Naive thymus-derived CD4-positive, alpha-beta T cell (primary cell): ENCODE measurements at places on chromosomes 5 and 9. TPM values are rescaled to one million over a fixed set of nuclear protein-coding genes. Genes with fewer than 3 reads are reported as not detected.

The TPRN gene
- 0.54 TPM for polyA plus RNA-seq

The RASGRF2 gene
- polyA plus RNA-seq: 22.1 TPM

The CHSY3 gene
- polyA plus RNA-seq: not detected

The DDX4 gene
- polyA plus RNA-seq: not detected

The SOX30 gene
- polyA plus RNA-seq: 0.25 TPM

The SGCD gene
- polyA plus RNA-seq: not detected

The NUDCD2 gene
- polyA plus RNA-seq: 62.8 TPM

The NTNG2 gene
- 0.87 TPM for polyA plus RNA-seq

The GCNT4 gene
- 2.3 TPM for polyA plus RNA-seq

- DNase-seq: no peak
- H3K4me3 ChIP-seq: no peak overlapping the region
- no peaks in the 10 kb centered on the region for H3K36me3 ChIP-seq
- H3K27ac ChIP-seq: no peak overlapping the region
- no peaks in the 10 kb centered on the region for H3K4me1 ChIP-seq
These were observed 386.8 kb downstream of the FGF10 start for GRCh38 chr5:44002381-44002901.

DNA sequence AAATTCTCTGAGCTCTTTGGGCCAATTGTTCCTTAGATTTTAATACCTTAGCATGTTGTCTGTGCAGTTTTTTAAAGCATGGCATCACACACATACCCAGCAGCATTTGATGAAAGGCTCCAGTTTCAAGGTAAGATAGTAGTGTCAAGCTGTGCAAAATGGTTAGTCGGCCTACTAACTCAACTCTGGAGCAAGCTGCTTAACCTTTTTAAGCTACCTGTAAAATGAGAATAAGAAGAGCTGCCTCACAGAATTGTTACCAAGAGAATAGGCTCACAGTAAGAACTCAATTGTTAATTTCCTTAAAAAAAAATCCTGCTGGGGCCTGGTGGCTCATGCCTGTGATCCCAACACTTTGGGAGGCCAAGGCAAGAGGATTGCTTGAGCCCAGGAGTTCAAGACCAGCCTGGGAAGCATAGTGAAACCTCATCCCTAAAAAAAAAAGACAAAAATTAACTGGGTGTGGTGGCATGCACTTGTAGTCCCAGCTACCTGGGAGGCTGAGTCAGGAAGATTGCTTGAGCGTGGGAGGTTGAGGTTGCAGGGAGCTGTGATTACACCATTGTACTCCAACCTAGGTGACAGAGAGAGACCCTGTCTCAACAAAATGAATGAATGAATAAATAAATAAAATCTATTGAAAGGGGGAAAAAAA is 96.5 kb downstream of the IQGAP2 start:
- H3K4me3 ChIP-seq: no peak overlapping the region
- H3K4me1 ChIP-seq: peaks cover 3% of the 10 kb centered on the region
- H3K36me3 ChIP-seq: no peaks in the 10 kb centered on the region
- H3K27me3 ChIP-seq: no peaks in the 10 kb centered on the region

- no peak within 1 kb of the TSS for H3K27ac ChIP-seq
- H3K36me3 ChIP-seq: no peaks in the 10 kb centered on the region
- no peak within 1 kb of the TSS for H3K4me3 ChIP-seq
- DNase-seq: no peak
- peaks cover 4% of the 10 kb centered on the region for H3K27me3 ChIP-seq
- H3K4me1 ChIP-seq: peaks cover 46% of the 10 kb centered on the region
These were observed at the start of gene BARX1 for GRCh38 chr9:93955111-93955980. Gene BARX1 (minus strand): TSS chr9:93955355. CDS start chr9:93955146, 209 bp downstream.

- no peak overlapping the region for H3K4me3 ChIP-seq
- H3K27ac ChIP-seq: no peak overlapping the region
- peaks cover 11% of the 10 kb centered on the region for H3K4me1 ChIP-seq
- H3K27me3 ChIP-seq: no peaks in the 10 kb centered on the region
- no peak for DNase-seq
These were observed 6.2 kb upstream of the MYORG start for GRCh38 chr9:34382879-34383278.

GRCh38 chr5:122507581-122507980 is 195.5 kb downstream of the SNCAIP start:
- H3K4me3 ChIP-seq: no peak overlapping the region
- no peaks in the 10 kb centered on the region for H3K36me3 ChIP-seq
- H3K4me1 ChIP-seq: no peaks in the 10 kb centered on the region
- no peak overlapping the region for H3K27ac ChIP-seq
- DNase-seq: no peak

GRCh38 chr9:72022841-72023240 is 37.6 kb downstream of the C9orf57 start:
- no peak overlapping the region for H3K27ac ChIP-seq
- DNase-seq: no peak
- no peak overlapping the region for H3K4me3 ChIP-seq
- H3K4me1 ChIP-seq: no peaks in the 10 kb centered on the region
- no peaks in the 10 kb centered on the region for H3K36me3 ChIP-seq

DNA sequence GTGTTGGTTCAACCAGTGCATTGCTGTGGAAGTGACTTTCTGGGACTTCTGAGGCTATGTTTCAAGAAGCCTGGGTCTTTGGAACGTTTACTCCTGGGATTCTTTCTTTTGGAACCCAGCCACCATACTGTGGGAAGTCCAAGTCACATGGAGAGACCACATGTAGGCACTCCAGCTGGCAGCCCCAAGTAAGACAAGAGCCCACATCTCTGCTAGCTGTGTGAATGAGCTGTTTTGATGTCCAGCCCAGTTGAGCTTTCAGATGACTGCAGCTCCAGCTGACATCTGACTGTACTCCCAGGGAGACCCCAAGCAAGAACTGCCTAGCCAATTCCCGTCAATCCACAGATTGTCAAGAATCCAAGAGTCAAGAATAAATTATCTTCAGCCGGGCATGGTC is 60.1 kb upstream of the SPATA31D4 start:
- H3K27ac ChIP-seq: no peak overlapping the region
- no peaks in the 10 kb centered on the region for H3K4me1 ChIP-seq
- no peaks in the 10 kb centered on the region for H3K36me3 ChIP-seq
- H3K4me3 ChIP-seq: no peak overlapping the region
- no peak for DNase-seq

- no peak overlapping the region for H3K27ac ChIP-seq
- DNase-seq: no peak
- H3K4me1 ChIP-seq: no peaks in the 10 kb centered on the region
- no peaks in the 10 kb centered on the region for H3K27me3 ChIP-seq
- H3K36me3 ChIP-seq: no peaks in the 10 kb centered on the region
These were observed 431.0 kb downstream of the SH3GL2 start for GRCh38 chr9:18009902-18010301.

GRCh38 chr9:117224695-117225094 is 190.2 kb downstream of the ASTN2 start:
- DNase-seq: no peak

- H3K27ac ChIP-seq: no peak overlapping the region
- H3K4me1 ChIP-seq: no peaks in the 10 kb centered on the region
- no peaks in the 10 kb centered on the region for H3K36me3 ChIP-seq
- DNase-seq: no peak
- H3K4me3 ChIP-seq: no peak overlapping the region
These were observed 163.8 kb upstream of the KLF4 start for GRCh38 chr9:107653263-107653821.

GRCh38 chr5:175824676-175825075 is 46.7 kb upstream of the CPLX2 start:
- no peaks in the 10 kb centered on the region for H3K27me3 ChIP-seq
- H3K4me3 ChIP-seq: no peak overlapping the region
- H3K36me3 ChIP-seq: no peaks in the 10 kb centered on the region
- no peak for DNase-seq

GRCh38 chr9:112249277-112249676 is 74.2 kb upstream of the SUSD1 start:
- H3K27me3 ChIP-seq: no peaks in the 10 kb centered on the region
- H3K36me3 ChIP-seq: no peaks in the 10 kb centered on the region
- H3K4me1 ChIP-seq: no peaks in the 10 kb centered on the region
- no peak for DNase-seq

GRCh38 chr5:43033841-43034590 is 6.1 kb downstream of the ANXA2R start:
- H3K4me3 ChIP-seq: no peak overlapping the region
- H3K4me1 ChIP-seq: peaks cover 21% of the 10 kb centered on the region
- no peak for DNase-seq

DNA sequence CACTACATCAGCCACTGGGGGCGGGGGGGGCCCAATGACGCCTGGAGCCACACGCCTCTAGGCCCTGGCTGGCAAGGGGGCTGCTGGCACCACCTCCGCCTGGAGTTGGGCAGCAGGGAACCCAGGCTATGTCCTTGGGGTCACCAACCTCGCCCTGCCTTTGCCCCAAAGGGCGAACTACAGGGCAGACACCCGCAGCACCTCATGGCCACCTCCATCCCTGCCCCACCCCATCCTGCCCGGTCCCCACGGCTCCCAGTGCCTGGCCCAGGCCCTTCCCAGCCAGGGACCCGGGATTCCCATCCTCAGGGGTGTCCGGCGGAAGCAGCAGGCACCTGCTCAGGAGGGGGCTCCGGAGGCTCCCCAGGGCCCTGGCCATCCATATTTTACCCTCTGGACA is 37.0 kb downstream of the NACC2 start:
- no peaks in the 10 kb centered on the region for H3K27me3 ChIP-seq
- H3K4me1 ChIP-seq: no peaks in the 10 kb centered on the region
- no peak for DNase-seq
- H3K4me3 ChIP-seq: no peak overlapping the region
- H3K36me3 ChIP-seq: no peaks in the 10 kb centered on the region

GRCh38 chr5:42267091-42267490 is 156.1 kb upstream of the GHR start:
- no peak for DNase-seq
- H3K27ac ChIP-seq: no peak overlapping the region
- H3K4me1 ChIP-seq: no peaks in the 10 kb centered on the region
- H3K27me3 ChIP-seq: no peaks in the 10 kb centered on the region

- DNase-seq: no peak
- H3K4me3 ChIP-seq: no peak overlapping the region
- H3K27ac ChIP-seq: no peak overlapping the region
These were observed 1.6 kb upstream of the UBAC1 start for GRCh38 chr9:135962696-135963307.

GRCh38 chr9:37197158-37198038 is 77.0 kb downstream of the ZCCHC7 start:
- no peaks in the 10 kb centered on the region for H3K27me3 ChIP-seq
- H3K27ac ChIP-seq: peak overlapping the region; percentile 22
- no peak overlapping the region for H3K4me3 ChIP-seq

- H3K4me3 ChIP-seq: no peak overlapping the region
- no peaks in the 10 kb centered on the region for H3K27me3 ChIP-seq
- no peak overlapping the region for H3K27ac ChIP-seq
- no peaks in the 10 kb centered on the region for H3K4me1 ChIP-seq
- DNase-seq: no peak
- no peaks in the 10 kb centered on the region for H3K36me3 ChIP-seq
These were observed 175.6 kb downstream of the GLIS3 start for GRCh38 chr9:4124266-4124665.

DNA sequence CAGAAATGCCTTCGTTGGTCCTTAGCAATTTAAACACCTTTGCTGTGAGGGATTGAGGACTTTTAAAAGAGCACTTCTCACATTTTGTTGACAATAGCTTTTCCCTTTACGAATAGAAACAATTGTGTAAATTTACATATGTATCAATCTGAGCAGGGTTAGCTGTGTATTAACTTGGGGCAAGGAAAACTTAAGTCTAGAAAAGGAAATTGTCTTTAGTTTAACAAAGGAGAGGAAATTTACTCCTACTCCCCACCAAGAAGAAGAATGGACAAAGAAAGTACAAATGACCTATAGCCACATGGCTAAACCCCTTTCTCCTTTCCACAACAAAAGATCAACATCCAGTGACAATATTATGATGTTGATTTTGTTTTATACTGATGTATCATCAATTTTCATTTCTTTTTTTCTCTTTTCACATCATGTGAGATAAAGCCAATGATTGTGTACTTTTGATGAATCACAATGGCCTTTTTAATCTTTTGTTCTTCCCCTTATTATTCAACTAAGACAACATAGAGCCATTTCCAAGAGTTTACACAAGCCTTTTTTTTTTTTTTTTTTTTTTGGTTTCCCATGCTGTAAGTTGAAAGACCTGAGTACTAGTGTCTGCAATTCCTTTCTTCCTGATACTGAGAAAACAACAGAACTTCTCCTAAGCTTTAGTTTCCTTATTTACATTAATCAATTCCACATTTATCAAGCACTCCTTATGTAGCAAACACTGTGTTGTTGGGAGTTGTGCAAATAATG is 19.0 kb downstream of the FOXB2 start:
- H3K27ac ChIP-seq: no peak overlapping the region
- H3K4me3 ChIP-seq: no peak overlapping the region
- no peaks in the 10 kb centered on the region for H3K36me3 ChIP-seq
- no peaks in the 10 kb centered on the region for H3K27me3 ChIP-seq
- no peak for DNase-seq

- H3K27me3 ChIP-seq: no peaks in the 10 kb centered on the region
- DNase-seq: no peak
- H3K36me3 ChIP-seq: no peaks in the 10 kb centered on the region
- no peak overlapping the region for H3K4me3 ChIP-seq
- H3K27ac ChIP-seq: no peak overlapping the region
- H3K4me1 ChIP-seq: no peaks in the 10 kb centered on the region
These were observed 219.7 kb upstream of the TUT7 start for GRCh38 chr9:86573886-86574285.

DNA sequence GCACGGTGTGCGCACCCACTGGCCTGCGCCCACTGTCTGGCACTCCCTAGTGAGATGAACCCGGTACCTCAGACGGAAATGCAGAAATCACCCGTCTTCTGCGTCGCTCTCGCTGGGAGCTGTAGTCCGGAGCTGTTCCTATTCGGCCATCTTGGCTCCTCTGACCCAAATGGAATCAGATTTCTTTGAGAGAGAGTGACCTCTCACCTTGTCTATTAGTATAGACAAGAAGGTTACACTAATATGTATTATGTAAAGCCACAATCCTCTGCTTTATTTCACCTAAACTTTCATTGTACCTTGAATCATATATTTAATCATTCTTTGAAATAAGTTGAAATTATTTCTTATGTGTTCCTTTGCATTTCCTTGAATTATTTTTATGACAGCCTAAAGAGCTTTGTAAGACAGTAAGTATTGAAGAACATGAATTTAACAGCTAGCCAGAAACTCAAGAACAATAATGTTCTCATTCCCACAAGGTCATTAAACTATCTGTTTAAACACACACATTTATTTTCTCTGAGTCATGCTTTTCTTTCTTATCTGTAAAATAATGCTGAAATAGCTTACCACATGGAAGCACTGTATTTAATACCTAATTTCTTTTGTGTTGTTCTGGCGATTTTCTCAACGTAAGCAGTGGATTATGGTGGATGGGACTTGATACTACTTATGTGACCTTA is 91.8 kb upstream of the DMRTA1 start:
- H3K27ac ChIP-seq: no peak overlapping the region
- no peaks in the 10 kb centered on the region for H3K4me1 ChIP-seq
- H3K36me3 ChIP-seq: no peaks in the 10 kb centered on the region
